Muscle of arm (tissue), 14 donors: ENCODE measurements at places on chromosomes 13 and 19. TPM values are rescaled to one million over a fixed set of nuclear protein-coding genes. Genes with fewer than 3 reads are reported as not detected.
A peak's percentile ranks its signal among the peaks of the same experiment; 100 is the strongest.

The KASH5 gene
- not detected for polyA plus RNA-seq

- no peak for DNase-seq
Observed at GRCh38 chr13:27349458-27349857, 75.0 kb upstream of the GTF3A start.

DNA sequence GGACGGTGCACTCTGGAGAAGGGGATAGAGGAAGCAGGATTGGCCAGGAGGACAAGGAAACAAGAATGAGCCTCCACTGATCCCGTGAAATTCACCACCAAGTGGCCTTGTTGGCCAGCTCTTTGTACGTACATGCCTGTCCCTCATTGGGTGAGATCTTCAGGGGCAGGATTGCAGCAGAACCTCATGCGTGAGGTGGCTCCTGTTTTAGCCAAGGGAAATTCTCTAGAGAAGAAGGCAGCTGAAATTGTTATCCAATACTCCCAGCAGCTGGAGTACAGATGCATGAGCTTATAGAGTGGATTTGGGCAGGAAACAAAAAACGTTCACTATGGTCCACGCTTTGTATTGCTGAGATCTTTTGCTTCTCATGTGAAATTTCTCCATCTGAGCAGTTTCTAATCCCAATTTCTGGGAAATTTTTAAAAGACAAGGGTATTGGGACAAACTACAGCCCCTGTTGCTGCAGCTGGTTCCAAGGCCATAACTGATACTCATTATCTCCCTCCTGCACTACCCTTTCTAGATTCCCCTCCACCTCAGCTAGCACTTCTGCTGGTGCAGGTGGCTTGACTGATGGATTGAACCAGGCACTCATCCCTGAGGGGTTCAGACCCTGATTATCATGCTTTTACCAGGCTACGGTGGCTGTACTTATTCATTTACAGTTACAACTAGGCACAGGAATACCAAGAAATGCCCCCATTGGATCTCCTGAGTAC lies 3.9 kb upstream of the RNF6 start:
- peak; percentile 47 for DNase-seq

DNA sequence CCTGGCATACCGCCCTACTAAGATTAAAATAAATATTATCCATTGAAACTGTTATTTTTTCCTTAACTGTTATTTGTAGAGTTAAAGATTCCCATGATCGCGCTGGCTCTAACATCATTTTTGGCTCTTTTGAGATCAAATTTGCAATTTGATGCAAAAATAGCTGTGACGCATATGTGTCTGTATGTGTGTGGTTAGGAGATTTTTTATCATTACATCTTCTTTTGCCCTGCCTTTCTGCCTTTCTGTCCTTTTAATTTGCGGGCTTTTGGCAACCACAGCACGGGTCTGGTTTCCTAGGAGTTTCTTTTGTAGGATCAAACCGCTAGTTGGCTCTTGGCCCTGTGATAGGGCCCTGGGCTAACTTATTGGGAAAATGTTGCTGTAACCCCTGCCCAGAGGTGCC lies 37.3 kb upstream of the ALOX5AP start:
- DNase-seq, result peak; percentile 25

DNA sequence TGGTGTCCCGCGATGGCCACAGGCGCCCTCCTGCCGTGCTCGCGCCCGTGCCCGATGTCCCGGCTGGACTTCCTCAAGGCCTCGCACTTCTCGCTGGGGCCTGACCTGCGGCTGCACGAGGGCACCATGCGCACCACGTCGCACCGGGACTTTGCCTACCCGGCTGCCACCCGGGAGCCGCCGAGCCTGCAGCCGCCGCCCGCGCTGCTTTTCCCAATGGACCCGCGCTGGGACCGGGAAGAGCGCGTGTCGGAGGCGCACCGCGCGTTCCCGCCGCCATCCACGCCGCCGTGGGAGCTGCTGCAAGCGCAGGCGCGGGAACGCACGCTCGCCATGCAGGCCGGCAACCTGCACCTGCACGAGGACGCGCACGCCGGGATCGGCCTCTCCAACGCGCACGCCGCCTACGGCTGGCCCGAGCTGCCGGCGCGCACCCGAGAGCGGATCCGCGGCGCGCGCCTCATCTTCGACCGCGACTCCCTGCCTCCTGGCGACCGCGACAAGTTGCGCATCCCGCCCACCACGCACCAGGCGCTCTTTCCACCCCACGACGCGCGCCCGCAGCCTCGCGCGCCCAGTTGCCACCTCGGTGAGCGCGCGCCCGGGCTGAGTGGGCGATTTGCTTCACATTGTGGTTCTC lies 12.1 kb upstream of the PEX11G start:
- DNase-seq, result no peak

DNA sequence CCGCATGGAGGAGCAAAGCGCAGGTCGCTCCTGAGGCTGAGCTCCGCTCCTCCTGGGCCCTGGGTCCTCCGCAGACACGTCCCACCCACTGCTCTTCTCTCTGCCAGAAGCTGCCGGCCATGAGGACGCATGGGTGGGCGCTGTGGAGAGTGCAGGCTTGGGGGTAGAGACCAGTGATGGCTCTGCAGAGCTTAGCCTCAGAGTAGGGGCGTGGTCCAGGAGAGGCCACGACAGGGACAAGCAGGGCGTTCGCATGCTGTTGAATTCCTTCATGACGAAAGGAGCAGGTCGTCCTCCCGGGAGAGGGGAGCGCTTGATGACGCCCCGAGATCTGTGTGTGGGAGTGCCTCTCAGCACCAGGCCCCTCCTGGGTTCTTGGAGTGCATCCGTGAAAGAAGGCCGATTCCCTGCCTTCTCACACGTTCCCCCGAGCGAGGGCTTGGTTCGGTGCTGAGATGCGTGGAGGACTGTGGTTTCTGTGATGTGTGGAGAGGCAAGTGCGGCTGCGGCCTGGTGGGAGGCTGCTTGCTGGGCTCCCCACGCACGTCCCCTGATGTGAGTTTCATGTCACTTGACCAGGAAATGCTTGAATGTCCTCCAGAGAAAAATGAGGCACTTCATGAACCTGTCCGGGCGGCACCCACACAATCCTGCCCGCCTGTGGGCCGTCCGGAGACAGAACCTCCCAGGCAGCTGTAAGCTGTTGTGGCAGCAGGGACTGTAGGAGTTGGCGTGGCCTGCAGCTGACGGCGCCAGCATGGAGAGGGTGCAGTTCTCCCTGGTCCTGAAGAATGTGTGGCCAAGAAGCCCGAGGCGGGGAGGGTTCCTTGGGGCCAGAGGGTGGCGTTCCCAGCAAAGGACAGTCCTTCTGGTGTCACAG lies 4.5 kb downstream of the SF3A2 start:
- no peak for DNase-seq
